ENCODE measurements at places on chromosomes 13 and 19.
A peak's percentile ranks its signal among the peaks of the same experiment; 100 is the strongest.

GRCh38 chr19:1668486-1669270 is 16.3 kb upstream of the TCF3 start:
- no peak for DNase-seq

DNA sequence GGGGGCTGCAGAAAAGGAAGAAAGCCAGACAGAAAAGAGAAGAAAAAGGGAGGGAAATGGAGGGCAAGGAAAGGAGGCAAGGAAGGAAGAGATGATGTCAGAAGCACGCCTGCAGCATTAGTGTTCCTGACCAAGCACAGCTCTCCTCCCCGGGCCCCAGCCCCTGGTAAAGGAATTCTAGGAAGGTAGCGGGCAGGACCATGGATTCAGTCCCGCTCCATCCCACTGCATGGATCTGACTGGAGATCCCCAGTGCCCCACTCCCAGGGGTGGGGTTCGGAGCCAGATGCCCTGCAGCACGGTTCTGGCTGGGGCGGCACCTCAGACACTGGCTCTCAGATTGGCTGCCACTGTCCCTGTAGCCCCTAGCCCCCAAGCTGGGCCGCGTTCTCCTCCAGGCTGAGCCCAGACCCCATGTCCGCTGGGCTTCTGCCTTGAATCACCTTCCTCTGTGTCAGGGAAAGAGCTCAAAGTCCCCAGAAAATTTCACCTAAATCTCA is 59.8 kb downstream of the TSHZ3 start:
- DNase-seq: no peak

DNA sequence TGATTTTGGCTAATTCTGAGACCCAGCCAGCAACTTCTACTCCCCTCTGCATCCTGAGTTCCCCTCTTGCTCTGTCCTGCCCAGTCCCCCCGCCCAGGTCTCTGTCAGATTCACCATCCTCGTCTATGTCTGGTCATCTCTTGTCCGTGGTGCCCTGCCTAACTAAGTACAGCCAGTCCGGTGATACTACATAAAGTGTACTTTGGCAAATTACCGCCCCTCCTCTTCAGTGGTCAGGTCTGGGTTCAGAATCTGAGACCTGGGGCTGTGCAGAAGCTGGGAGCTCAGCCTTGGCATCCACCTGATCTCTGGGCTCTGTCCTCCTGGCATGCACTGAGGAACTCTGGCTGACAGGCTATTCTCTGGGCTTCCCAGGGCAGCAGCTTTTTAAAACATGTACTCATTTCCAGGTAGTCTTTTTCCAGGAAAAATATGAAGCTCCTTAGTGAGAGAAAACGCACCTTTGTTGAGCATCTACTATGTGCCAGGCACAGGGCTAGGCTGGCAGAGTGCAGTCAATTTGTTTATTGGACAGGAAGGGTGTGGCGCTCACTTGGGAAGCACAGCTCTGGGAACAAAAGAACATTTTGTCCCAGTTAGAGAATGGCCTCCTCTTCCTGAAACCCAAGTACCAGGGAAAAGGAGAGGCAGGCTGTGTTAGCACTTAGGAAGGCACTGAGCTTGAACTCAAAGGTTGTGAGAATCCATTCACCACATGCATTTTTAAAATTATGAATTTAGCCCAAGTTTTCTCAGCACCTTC is 88.9 kb downstream of the TSHZ3 start:
- no peak for DNase-seq

GRCh38 chr19:5403968-5404640 is 51.1 kb upstream of the ZNRF4 start:
- peak; percentile 40 for DNase-seq

DNA sequence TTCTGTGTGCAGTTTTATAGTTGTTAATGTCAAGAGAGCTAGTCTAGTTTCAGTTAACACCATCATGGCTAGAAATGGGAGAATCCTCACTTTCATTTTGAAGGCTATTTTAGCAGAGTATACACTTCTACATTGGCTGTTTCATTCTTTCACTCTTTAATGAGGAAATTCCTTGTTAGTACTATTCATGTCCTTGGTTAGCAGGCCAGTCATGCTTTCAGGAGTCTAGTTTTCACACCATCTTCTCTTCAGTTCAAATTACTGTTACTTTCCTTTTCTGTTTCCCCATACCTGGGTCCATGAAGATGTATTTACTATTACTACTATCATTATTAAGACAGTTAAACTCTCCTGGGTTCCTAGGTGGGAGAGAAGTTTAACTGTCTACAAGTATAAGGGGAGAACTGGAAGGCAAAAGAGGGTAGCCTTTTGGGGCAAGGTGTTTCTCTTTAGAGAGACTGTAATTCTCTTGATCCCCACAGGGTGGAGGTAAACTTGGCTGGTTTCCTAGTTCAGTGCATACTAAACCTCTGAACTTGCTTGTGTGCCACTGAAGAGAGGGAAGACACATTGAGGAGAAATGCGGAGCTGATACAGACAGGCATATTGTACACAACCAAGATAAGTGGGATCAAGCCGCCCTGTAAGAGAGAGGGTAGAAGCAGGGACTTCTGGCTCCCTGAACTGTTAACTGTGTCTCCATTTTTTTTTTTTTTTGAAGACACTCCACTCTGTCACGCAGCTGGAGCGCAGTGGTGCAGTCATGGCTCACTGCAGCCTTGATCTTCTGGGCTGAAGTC is 41.3 kb upstream of the IGFL4 start:
- DNase-seq: peak; percentile 72

GRCh38 chr19:14369399-14370168 is 11.7 kb upstream of the ADGRE5 start:
- DNase-seq: no peak
